CD4-positive, alpha-beta T cell treated with Interleukin-4 for 4 hours (primary cell): ENCODE measurements at places on chromosomes 5 and 9.

GRCh38 chr9:82115331-82115730, 126.8 kb downstream of the SPATA31D1 start:
- no peak for DNase-seq

DNA sequence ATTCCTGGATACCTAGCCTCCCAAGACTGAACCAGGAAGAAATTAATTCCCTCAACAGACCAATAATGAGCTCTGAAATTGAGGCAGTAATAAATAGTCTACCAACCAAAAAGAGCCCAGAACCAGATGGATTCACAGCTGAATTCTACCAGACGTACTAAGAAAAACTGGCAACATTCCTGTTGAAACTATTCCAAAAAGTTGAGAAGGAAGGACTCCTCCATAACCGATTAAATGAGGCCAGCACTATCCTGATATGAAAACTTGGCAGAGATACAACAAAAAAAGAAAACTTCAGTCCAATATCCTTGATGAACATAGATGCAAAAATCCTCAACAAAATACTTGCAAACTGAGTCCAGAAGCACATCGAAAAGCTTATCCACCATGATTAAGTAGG, 392.5 kb upstream of the GRAMD2B start:
- no peak for DNase-seq

- DNase-seq: no peak
These were observed 5.5 kb downstream of the PCYOX1L start for GRCh38 chr5:149363358-149363757.

GRCh38 chr9:4494806-4495205, 4.5 kb downstream of the SLC1A1 start:
- no peak for DNase-seq

DNA sequence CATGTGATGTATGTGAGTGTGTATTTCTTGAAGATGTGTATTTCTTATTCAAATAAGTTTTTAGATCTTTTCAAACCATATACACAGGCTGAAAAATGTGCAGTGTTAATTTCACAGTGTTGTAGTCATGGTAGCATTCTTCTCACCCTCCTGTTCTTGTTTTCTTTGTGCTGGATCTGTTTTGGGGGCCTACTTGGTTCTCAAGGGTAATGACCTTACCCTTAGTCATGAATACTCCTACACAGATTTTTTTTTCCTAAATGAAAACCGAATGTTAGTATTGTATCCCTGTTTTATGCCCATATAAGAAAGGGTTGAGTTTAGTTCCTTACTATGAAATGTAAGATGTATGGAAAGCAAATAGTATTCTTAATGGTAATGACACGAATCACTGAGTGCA, 88.0 kb downstream of the SLC44A1 start:
- DNase-seq: no peak

DNA sequence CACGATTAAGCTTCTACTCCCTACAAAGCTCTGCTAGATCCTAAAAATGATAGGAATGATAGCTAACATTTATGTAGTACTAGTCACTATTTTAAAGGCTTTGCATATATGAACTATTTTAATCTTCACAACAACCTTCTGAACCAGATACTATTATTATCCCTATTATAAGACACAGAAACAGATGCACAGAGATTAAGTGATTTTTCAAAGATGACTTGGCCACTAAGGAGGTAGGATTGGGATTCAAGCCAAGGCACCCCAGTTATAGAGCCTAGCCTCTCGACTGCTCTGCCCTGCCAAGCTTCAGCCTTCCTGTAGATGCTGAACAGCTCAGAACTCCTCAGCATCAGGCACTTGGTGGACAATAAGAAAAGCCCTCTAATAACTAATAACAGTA, 200.9 kb upstream of the PTGER4 start:
- DNase-seq: no peak

DNA sequence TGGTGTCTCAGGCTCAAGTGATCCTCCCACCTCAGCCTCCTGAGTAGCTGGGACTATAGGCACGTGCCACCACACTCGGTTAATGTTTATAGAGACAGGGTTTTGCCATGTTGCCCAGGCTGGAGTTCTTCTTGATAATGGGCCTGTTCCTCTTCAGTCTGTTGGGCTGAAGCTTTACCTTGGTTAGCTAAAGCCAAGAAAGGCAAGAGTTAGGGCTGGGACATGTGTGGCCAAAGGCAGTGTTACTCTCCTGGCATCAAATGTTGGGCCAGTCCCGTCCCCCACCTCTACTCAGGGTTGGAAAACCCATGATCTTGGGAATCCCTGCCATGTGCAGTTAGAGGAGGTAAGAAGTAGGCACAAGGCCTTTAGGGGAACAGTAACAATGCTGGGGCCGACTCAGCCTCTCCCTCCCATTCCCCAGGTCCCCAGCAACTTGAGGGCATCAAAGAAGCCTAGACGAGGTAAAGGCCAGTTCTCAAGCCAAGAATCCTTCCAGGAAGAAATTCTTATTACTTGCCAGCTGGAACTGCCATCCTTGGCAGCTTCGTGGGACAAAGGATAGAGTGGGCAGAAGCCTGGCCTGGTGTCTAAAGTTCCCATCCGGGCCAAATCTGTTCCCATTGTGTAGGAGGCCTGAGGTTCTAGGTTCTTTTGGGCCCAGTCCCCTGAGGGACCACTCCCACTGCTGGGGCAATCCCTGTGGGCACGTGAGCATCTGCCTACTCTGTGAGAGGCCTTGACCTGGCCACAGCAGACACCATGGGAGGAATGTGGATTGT, 4.5 kb downstream of the EGR1 start:
- no peak for DNase-seq

DNA sequence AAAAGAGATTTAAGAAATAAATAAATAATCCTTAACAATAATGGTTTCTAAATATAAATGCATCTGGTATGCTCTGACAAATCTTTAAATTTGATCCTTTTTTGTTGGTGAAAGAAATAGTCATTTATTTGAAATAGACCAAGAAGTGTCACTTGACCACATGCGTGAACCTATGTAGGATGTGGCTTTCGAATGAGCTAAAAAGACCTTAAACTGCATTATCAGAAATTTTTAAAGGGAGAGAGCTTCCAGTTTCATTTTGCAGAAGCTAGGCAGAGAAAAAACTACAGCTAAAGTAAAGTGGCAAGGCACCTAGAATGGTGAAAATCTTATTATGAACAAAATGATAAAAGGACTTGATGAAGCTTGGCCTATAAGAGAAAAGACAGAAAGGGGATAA, 309.2 kb upstream of the EFNA5 start:
- DNase-seq: peak; percentile 15

GRCh38 chr5:118126159-118126558, 862.2 kb downstream of the DTWD2 start:
- no peak for DNase-seq
